Upper lobe of left lung (tissue), 6 donors: ENCODE measurements at places on chromosomes 5 and 9. TPM values are rescaled to one million over a fixed set of nuclear protein-coding genes. Genes with fewer than 3 reads are reported as not detected.

DNA sequence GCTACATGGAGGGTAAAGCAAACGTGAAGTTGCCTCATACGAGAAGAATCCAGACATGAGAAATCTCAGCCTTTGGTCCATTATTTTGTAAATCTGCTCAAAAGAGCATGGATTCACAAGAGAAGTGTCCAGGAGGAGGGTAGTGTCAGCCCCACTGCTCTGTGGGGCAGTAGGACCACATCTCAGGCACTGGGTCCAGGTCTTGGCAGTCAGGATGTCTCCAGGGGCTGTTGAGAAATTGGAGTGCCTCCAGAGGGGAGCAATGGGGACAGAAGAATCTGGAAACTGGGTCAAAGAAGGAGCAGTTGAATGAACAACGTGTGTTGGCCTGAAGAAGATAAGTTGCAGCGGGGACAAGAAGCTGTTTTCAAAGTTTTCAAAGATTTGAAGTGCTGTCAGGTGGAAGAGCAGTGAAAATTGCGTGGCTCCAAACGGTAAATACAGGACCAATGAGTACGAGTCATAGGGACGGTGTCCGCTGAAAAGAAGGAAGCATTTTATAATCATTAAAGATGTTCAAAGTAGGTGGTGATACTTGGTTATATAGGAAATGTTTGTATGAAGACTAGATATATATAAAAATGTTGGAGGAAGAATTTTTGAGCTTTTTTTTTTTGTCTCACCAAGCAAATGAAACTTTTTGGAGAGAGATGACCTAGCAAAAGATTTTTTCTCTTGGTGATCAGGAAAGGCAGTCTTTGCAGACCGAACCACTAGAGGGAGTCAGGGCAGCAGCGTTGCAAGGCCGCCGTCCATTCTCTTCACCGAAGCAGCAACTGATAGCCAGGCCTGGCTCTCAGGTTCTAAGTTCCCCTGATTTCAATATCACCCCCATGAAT lies 57.1 kb upstream of the ZBED3 start:
- peak; percentile 79 for DNase-seq

DNA sequence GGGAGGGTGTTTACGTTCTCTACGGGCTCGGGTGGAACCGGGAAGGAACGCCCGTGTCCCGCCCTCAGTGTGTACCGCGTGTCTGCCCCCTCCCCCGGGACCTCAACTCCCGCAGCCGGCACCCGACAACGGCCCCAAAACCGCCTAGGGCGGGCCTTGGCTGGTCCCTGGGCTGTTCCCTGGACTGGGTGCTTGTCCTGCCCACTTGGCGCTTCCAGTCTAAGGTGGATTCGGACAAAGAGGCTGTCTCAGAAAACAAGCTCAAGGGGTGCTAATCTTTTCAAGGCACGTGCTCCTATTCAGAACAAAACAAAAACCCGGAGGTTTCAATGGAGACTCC lies 379 bp upstream of the CLK4 start:
- no peak for DNase-seq

GRCh38 chr9:121844098-121844497 lies 192.7 kb downstream of the DAB2IP start:
- DNase-seq: no peak

- DNase-seq: peak; percentile 69
These were observed 3.1 kb downstream of the QRFP start for GRCh38 chr9:130893341-130894101.

DNA sequence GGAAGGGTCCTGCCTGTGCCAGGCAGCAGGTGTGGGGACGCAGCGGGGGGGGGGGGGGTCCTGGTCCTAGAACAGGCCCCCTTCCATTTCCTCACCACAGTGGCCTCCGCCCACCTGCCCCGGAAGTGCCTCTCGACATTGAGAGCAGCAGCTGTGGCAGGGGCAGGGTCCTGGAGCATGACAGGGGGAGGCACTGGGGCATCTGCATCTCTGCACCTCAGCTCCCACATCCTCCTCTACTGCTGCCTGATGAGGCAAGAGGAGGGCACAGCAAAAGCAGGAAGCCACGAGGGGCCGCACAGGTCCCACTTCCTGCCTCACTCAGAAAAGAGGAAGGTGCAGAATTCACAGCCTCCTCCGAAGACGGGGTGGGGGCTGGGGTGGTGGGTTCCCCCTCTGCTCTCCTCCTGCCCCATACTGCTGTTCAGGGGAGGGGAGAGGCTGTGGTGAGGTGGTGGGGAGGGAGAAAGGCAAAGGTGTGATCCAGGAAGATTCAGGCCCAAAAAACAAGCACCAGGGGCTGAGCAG lies 14.8 kb downstream of the AKNA start:
- peak; percentile 90 for DNase-seq

DNA sequence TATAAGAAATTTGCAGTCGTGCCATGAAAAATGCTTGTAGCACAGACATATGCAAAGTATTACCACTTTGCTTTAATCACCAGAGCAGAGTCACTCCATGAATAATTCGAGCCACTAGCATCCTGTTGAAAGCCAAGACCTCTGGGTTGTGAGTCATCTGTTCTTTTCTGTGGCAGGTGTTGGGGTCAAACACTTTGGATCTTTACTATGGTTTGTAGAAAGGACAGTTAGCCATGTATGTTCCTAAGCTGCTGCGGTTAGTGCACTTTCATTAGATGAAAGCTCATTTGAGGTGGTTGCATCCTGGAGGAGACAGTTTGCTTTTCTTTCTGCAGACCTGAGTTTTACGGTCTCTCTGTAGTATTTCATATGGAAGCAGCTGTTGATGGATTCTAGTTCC lies 223.7 kb downstream of the DMRT2 start:
- no peak for DNase-seq

The CATSPER3 gene
- total RNA-seq: not detected

The SPATA31C1 gene
- total RNA-seq: not detected

The GRM6 gene
- not detected for total RNA-seq

The PKN3 gene
- 38.8 TPM for total RNA-seq
